Activated CD4-positive, alpha-beta T cell treated with anti-CD3 and anti-CD28 coated beads, Interleukin-2, Interleukin-4, amounts not matched to agents 100 ng/mL and 50 ng/mL, durations not matched to agents 16 hours and 8 hours (primary cell): ENCODE measurements at places on chromosomes 1 and 21.

- no peak for DNase-seq
Measured at GRCh38 chr21:32641710-32642698, 29.8 kb upstream of the CFAP298 start.

DNA sequence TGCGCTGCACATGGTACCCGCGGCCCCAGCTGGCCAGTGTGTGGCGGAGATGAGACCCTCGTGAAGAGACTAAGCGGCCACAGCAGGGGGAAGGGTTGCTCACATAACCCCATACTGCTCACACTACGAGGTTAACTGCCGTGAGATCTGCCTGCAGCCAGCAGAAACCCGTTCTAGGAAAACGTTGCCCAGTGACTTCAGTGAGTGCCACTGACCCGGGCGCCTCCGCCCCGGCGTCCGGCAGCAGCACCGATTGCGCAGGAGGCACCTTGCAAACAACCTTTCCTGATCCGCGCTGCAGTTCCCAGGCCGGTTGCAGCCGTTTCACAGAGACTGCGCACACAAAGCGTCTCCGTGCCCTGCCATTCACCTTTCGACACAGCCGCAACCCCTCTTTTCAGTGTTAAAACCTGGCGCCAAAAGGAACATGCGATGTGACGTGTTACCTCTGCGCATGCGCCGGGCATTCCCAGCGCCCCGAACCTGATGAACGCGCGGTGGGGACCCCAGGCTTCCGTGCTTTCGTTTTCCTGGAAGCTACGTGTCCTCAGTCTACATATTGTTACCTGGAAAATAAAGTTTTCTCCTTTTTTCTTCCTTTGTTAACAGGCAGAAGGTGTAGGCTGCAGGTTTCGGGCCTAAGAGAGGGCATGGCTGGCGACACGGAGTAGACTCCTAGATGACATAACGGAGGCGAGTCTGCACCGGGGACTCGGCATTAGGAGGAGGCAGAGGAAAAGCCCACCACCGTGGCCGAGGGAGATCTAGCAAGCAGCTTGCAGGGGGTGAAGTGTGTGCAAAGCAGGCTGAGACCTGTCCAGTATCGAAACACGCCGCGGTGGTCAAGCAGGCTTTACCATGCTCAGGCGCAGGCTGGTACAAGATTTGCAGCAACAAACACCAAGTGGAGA is 8.9 kb downstream of the VPS26C start:
- peak; percentile 90 for DNase-seq

- DNase-seq, result peak; percentile 75
Measured at GRCh38 chr21:34974162-34974981, 74.7 kb downstream of the RUNX1 start.

DNA sequence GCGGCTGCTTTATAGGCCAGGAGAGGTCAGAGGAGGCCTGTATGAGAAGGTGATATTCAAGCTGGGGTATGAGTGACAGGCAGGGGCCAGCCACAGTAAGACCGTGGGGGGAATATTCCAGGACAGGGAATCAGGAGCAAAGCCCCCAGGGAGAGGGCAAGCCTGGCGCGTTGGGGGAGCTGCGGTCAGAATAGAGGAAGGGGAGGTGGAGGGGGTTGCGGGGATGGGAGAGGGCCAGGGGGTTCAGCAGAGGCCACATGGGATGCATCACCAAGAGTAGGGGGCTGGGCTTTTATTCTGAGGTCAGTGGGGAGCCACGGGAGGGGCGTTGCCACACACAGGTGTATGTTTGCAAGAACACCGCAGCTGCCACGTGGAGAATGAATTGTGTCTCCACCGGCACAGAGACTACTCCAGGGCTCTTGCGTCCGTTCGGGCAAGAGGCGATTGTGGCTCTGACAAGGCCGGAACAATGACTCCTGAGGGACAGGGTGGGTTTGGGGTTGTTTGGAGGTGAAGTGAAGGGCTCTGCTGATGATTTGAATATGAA is 84.7 kb upstream of the VAMP3 start:
- no peak for DNase-seq

- no peak for DNase-seq
Measured at GRCh38 chr1:230220478-230220877, 153.4 kb downstream of the GALNT2 start.

GRCh38 chr1:219130366-219130935 is 43.2 kb upstream of the LYPLAL1 start:
- no peak for DNase-seq

DNA sequence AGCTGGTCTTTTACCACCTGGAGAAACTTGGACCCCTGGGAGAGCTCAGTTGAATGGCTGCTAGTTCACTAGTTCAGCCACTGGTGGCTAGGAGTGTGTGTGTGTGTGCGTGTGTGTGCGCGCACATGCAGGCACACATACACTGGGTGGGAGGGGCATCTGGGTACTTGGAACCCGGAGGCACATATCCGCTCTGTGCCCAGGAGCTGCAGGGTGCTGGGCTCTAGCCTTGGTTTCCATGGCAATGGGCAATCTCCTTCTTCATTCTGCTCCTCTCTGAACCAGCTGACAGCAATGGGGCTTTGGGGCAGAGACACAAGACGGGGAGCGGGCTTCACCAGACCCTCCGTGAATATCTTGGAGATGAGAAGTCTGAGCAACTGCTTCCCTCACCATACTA is 87.1 kb upstream of the DISP3 start:
- DNase-seq, result no peak

GRCh38 chr1:116224111-116224510 is 112.9 kb downstream of the MAB21L3 start:
- no peak for DNase-seq

DNA sequence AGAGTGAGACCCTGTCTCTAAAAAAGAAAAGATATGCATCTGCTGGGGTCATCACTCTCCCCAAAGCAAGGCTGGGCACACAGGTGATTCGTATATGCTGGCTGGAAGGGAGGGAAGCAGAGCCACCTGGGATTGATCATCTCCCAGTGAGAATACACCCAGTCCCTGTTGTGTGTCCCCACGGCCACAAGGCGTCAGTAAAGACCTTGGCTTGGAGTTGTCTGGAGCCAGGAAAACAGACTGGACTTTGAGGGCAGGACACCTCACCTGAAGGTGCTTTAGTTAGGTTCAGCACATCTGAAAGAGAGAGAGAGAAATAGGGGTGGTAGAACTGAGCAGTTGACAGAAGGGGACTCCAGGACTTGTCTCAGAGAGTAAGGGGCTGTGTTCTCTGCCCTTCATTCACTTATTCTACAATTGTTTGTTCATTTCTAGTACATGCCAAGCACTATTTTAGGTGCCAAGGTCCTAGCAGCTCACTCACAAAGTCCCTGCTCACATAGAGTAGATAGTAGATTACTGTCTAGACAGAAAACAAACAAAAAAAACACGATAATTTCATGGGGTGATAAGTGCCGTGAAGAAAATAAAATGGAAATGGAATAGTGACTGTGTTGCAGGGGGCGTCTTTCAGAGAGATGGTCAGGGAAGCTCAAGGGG is 13.5 kb downstream of the CITED4 start:
- DNase-seq, result peak; percentile 36

DNA sequence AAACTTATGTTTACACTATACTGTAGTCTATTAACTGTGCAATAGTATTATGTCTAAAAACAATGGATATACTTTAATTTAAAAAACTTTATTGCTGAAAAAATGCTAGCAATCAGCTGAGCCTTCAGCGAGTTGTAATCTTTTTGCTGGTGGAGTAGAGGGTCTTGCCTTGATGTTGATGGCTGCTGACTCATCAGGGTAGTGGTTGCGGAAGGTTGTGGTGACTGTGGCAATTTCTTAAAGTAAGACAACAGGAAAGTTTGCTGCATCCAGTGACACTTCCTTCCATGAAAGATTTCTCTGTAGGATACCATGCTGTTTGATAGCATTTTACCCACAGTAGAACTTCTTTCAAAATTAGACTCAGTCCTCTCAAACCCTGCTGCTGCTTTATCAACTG is 234.7 kb upstream of the CSF3R start:
- DNase-seq, result peak; percentile 6

DNA sequence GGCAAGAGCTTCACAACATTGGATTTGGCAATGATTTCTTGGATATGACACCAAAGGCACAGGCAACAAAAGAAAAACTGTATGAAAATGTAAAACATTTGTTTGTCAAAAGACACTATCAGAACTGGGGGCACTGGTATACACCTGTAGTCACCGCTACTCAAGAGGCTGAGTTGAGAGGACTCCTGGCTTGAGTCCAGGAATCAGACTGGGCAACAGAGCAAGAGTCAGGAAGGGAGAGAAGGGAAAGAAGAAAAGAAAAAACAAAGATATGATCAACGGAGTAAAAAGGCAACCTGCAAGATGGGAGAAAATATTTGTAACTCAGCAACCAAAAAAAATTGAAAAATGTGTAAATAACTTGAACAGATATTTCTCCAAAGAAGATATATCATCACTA is 6.0 kb upstream of the TUT4 start:
- DNase-seq, result no peak

- DNase-seq, result peak; percentile 6
Measured at GRCh38 chr1:171935664-171936063, 94.4 kb downstream of the DNM3 start.

DNA sequence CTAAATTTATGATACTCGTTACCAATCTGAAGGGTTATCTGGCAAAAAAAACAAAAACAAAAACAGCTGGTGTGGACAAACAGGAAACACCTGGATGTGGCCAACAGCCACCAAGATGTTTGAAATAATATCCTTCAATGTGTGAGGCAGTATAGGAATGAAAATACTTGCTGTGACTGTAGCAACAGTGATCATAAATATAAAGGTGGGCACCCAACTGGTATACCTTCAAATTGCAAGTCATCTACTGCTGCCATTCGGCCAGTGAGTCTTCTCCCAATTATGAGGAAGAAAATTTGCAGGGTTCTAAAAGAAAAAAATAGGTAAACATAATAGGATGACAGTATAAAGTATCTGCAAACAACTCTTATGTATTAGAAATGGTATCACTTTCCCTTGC is 916 bp downstream of the YIPF1 start:
- DNase-seq, result no peak

DNA sequence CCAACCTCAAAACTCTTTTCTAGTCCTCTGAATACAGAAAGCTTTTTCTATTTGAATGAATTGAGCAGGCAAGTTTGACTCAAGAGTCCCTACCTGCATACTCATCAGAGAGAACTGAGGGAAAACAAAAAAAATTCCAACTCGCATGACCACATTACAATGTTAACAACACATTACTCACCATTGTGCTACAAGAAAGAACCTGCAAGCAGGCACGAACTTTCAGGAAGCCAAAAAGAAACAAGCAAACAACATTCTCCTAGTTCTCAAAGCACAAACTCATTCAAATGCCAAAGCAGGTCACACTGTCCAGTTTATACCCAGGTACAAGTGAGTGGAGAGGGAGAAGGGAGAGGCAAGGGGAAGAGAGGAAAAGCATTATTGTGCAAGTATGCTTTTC is 14.6 kb downstream of the OTUD7B start:
- DNase-seq, result peak; percentile 38

DNA sequence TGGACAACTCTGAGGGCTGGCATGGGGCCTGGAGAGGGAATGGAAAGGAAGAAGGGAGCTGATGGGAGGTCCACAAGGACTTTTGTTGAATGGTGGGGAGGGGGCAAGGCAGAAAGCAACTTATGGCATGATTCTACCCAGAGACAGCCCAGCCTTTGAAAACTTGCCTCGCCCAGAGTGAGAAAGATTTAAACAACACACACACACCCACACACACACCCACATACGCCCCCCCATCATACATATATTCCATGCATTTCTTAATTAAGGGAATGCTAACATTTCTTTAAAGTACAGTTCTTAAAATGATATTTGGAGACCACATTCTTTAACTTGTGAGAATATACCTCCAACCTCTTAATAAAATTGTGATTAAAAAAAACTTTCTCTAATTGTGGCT is 115.4 kb upstream of the F3 start:
- DNase-seq, result no peak

GRCh38 chr1:29865051-29865450 is 628.7 kb downstream of the PTPRU start:
- DNase-seq, result no peak

- no peak for DNase-seq
Measured at GRCh38 chr1:87004857-87005256, 90.4 kb downstream of the HS2ST1 start.

DNA sequence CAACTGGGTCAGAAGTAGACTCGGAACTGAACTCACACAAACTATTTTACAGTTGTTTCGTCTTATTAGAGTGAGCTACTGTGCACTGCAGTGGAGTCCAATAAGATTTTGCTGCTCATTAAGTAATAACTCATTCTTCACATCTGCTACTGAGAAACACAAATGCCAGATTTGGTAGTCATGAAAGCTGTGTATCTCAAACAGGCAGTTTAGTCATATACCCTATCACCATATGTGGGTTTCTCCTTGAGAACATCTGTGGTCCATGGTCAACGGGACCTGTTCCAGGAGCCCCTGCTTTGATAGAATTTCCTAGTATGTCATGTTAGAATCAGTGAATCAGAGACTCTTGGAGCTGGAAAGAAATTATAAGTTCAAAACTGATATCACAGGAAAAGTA is 60.4 kb downstream of the ALG14 start:
- no peak for DNase-seq

- DNase-seq, result no peak
Measured at GRCh38 chr1:206060844-206061243, 7.9 kb downstream of the RHEX start.

- DNase-seq, result no peak
Measured at GRCh38 chr1:39894884-39895495, 6.7 kb downstream of the MYCL start.

DNA sequence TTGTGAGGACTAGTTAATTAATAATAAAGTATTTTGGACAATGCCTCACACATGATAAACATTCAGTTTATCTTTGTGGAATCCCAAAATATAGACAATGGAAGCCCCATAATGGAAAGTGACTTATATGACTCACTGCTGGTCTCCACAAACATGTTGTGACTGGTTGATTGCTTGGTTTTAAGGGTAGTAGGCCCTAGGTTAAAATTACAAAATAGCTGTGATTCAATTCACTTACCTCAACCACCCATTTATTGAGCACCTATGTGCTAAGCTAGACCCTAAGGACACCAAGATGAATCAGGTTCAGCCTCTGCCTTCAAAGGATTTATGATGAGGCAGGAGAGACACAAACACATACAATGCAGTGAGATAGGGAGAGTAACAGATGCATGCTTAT is 42.4 kb downstream of the KANK4 start:
- DNase-seq, result no peak
